Adrenal gland (tissue), 19 donors: ENCODE measurements at places on chromosomes 11 and 22. TPM values are rescaled to one million over a fixed set of nuclear protein-coding genes. Genes with fewer than 3 reads are reported as not detected.

The PARVG gene
- total RNA-seq, result 16.0 TPM

The C11orf91 gene
- 0.22 TPM for total RNA-seq

The ABTB2 gene
- total RNA-seq, result 7.2 TPM

The DUSP18 gene
- total RNA-seq, result 7.2 TPM

The DDTL gene
- total RNA-seq, result not detected

The KCNJ1 gene
- total RNA-seq, result not detected

GRCh38 chr11:119486691-119487259, 63.8 kb upstream of the THY1 start:
- peak; percentile 10 for DNase-seq

GRCh38 chr11:118868659-118869058, 15.0 kb upstream of the CXCR5 start:
- no peak for DNase-seq

DNA sequence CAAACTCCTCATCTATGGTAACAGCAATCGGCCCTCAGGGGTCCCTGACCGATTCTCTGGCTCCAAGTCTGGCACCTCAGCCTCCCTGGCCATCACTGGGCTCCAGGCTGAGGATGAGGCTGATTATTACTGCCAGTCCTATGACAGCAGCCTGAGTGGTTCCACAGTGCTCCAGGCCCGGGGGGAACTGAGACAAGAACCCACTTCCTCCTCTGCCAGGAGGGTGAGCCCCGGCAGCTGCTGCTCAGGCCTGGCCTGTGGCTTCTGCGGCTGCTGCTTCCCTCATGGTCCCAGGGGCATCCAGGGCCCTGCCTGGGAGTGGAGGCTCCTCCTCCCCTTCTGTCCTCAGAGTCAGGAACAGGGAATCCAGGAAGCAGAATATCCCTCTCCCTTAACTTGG, 98.4 kb downstream of the ZNF280B start:
- no peak for DNase-seq

DNA sequence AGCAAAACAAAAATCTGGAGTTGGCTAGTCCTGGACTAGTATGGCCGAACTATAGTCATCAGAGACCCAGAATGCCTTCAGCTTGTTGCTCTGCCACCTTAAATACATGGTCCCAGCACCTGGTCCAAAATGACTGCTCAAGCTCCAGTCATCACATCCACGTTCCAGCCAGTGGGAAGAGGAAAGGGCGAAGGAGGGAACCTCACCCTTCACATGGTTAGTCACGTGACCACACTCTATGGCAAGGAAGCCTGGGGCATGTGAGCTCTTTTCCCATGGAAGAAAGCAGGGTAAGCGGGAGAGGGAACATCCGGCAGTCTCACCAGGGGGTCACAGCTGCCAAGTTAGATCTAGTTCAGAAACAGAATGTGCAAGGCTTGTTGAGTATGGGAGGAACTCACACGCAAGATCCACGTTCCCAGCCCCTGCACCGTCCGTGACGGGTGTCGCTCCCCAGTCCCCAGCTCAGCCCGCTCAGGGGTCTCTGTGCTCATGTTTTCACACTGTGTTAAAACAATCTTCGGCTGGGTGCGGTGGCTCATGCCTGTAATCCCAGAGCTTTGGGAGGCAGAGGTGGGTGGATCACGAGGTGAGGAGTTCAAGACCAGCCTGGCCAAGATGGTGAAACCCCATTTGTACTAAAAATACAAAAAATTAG, 1.9 kb upstream of the ANO9 start:
- DNase-seq, result no peak

- DNase-seq, result no peak
These were observed 835.1 kb downstream of the NTM start for GRCh38 chr11:132205496-132205895.

GRCh38 chr11:103651341-103651998, 385.0 kb upstream of the DDI1 start:
- no peak for DNase-seq

DNA sequence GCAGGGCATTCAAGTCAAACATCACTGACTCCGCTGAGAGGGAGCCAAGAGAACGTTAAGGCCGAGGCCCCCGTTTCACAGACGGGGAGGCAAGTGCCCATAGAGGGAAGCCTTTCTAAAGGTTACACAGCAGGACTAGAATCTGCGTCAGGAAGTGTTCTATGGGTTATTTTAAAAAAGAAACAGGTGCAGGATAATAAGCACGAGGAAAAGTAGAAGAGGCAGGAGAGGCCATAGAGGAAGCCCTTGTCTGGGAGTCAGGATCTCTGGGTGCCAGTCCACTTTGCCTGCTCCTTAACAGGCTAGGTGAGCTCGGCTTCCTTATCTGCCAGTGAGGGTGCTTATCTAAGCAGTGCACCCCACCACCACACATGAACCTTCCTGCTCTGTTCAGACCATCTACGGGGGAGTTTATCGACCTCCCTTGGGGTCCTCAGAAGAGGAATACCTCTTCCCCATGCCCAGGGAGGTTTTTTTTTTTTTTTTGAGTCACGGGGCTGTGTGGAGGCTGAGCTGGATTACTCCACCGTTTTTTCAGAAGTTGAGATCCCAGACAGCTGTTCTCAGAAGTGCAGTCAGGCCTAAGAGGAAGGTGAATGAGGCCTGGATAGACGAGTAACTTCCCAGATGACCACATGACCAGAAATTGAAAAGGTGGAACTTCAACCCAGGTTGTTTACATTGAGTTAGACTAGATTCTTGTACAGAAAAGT, 1.2 kb upstream of the FCHSD2 start:
- no peak for DNase-seq

DNA sequence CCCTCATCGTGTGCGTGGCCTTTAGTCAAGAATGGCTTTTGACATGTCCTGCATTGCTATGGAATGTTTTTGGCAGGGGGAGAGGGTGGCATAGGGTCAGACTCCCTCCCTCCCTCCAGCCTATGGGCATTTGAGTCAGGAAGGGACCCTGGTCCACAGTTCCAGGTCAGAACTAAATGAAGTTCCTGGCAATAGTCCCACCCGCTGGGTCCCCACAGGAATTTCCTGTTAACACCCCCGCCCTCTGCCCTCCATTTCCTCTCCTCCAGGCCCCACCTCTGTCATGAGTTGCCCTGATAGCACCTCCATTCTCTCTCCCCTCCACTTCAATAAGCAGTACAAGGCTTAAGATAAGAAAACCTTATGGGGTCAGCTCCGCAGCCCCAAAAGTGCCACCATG, 40.8 kb upstream of the LMO2 start:
- peak; percentile 60 for DNase-seq

DNA sequence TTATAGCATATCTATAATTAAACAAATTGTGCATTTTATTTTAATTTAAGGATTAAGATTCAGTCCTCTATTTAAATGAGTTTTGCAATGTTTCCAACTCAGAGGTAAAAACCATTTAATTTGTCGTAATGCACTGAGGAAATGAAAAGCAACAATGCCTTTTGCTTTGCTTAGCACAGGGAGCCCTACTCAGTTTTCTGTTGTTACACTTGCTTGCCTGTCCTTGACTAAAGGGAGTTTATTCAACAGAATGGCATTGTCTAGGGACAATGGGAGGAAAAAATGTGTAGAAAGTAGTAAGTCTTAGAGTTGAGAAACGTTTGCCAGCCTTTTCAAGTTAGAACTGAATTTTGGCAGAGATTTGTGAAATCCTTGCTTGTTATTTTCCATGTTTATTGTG, 734.2 kb upstream of the ANO3 start:
- no peak for DNase-seq
